Hair follicle dermal papilla cell (primary cell): ENCODE measurements at places on chromosomes 4 and X. TPM values are rescaled to one million over a fixed set of nuclear protein-coding genes. Genes with fewer than 3 reads are reported as not detected.

COL25A1 gene
- total RNA-seq = 2.4 and 4.1 TPM in 2 replicates

PUDP gene
- 10.8 and 12.0 TPM in 2 replicates for total RNA-seq

KCTD8 gene
- total RNA-seq = not detected in 2 replicates

FAM184B gene
- total RNA-seq = under 0.01 TPM in 2 replicates

TMEM154 gene
- total RNA-seq = 3.7 and 5.2 TPM in 2 replicates

PCDH18 gene
- 382 and 492 TPM in 2 replicates for total RNA-seq

CT47B1 gene
- not detected in 2 replicates for total RNA-seq

IGFBP7 gene
- 293 and 375 TPM in 2 replicates for total RNA-seq
